ENCODE measurements at places on chromosomes 2 and 18.

GRCh38 chr2:149527998-149528755, 59.4 kb downstream of the MMADHC start:
- no peak for DNase-seq

- no peak for DNase-seq
Measured at GRCh38 chr2:39434233-39434897, 2.7 kb downstream of the MAP4K3 start.

DNA sequence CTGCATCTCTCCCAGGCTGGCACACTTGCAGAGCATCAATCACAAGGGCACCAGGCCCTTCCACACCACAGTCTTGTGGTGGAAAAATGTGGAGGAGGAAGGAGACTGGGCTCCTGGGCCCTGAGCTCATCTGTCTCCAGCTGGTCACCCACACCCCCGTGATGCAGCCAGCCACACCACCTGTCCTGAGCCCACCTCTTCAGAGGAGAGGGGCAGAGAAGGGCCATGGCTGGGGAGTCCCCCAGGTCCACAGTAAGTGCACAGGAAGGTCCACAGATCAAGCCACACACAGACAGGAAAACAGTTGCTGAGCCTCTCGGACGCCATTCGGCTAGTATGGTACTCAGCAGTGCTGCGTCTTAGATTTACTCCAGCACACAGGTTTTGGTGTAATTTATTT, 203.5 kb upstream of the SALL3 start:
- DNase-seq, result no peak

GRCh38 chr2:239669181-239669898, 268.5 kb upstream of the HDAC4 start:
- DNase-seq, result no peak

DNA sequence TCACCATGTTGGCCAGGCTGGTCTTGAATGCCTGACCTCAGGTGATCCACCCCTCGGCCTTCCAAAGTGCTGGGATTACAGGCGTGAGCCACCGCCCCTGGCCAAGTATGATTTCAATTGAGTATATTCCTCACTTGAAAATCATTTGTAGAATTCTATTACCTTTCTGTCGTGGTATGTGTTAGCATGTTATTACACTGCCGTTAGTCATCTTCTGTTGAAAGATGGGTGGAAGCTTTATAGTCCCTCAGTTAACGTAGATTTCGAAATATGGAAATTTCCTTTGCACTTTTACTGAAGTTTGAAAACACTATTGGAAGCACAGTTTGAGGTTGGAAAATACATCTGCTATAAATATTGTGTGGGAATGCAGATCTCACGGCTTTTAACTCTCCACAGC, 14.7 kb downstream of the NIFK start:
- no peak for DNase-seq

Data from NCI-H2227 treated with DMSO at 0.1 percent for 48 hours (cell line).